Naive thymus-derived CD8-positive, alpha-beta T cell (primary cell): ENCODE measurements at places on chromosomes 16 and 17.

- H3K27me3 ChIP-seq = no peaks in the 10 kb centered on the region
- no peak for DNase-seq
- peaks cover 4% of the 10 kb centered on the region for H3K36me3 ChIP-seq
- H3K4me3 ChIP-seq = no peak overlapping the region
Measured at GRCh38 chr17:53588317-53588716, 234.4 kb upstream of the KIF2B start.

GRCh38 chr16:80023865-80024264 lies 423.3 kb upstream of the MAF start:
- peaks cover 5% of the 10 kb centered on the region for H3K4me1 ChIP-seq
- no peaks in the 10 kb centered on the region for H3K27me3 ChIP-seq
- H3K36me3 ChIP-seq = no peaks in the 10 kb centered on the region
- no peak overlapping the region for H3K27ac ChIP-seq
- H3K4me3 ChIP-seq = no peak overlapping the region
- DNase-seq = no peak

DNA sequence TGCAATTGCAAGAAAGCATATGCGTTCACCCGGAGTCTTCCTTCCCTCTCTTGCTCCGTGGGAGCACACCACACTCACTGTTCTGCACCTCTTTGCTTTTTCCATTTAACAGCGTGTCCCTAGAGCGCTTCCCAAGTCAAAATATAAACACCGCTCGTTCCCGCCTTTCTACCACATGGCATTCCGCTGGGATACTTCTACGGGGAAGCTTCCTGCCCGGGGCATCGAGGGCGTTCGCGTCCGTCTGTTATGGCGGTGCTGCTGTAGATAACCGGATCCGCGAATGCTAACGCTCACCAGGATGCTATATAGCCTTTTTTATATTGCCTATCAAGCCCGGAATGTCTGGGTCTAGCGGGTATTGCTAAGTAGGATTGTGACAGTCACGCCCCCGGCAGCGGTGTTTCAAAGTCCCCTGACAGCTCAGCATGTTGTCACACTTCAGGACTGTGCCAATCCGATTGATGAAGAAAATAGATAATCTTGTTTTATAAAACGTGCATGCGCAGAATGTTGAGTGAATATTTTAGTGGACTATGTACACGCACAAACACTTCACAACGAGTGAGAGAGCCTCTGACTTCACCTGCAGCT lies 31.0 kb downstream of the CCDC40 start:
- no peak overlapping the region for H3K27ac ChIP-seq
- no peak for DNase-seq
- no peaks in the 10 kb centered on the region for H3K36me3 ChIP-seq
- H3K27me3 ChIP-seq = no peaks in the 10 kb centered on the region

DNA sequence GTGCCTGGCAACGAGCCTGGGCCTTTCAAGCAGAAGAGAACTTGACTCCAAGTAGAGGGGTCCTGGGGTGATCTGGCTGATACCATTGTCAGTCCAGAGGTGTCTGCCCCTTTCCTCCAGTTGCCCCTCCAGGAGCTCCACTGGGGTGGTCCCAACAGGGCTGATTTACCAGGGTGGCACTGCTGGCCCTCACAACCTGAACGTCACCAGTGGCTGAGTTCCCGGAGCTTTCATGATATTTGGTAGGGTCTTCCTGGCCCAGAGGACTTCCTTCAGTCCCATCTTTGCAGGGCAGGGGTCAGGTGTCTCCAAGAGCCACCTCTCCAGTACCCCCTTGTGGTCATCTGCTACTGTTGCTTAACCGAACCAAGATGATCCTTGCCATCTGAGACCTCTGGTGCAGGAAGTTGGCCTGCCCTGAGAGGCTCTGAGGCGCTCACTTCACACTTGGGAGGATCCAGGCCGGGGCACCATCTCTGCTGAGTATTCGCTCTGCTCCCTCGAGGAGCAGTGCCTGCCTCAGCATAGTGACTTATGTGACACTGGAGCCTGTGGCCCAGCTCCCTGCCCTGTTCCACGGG lies 3.5 kb downstream of the LIMD2 start:
- H3K4me1 ChIP-seq = peaks cover 74% of the 10 kb centered on the region
- DNase-seq = peak; percentile 57
- peak overlapping the region; percentile 99 for H3K27ac ChIP-seq

- H3K27me3 ChIP-seq = no peaks in the 10 kb centered on the region
- no peak for DNase-seq
- H3K4me1 ChIP-seq = no peaks in the 10 kb centered on the region
- no peak overlapping the region for H3K4me3 ChIP-seq
- peaks cover 21% of the 10 kb centered on the region for H3K36me3 ChIP-seq
- no peak overlapping the region for H3K27ac ChIP-seq
Measured at GRCh38 chr16:80976946-80977345, 29.7 kb downstream of the CMC2 start.

DNA sequence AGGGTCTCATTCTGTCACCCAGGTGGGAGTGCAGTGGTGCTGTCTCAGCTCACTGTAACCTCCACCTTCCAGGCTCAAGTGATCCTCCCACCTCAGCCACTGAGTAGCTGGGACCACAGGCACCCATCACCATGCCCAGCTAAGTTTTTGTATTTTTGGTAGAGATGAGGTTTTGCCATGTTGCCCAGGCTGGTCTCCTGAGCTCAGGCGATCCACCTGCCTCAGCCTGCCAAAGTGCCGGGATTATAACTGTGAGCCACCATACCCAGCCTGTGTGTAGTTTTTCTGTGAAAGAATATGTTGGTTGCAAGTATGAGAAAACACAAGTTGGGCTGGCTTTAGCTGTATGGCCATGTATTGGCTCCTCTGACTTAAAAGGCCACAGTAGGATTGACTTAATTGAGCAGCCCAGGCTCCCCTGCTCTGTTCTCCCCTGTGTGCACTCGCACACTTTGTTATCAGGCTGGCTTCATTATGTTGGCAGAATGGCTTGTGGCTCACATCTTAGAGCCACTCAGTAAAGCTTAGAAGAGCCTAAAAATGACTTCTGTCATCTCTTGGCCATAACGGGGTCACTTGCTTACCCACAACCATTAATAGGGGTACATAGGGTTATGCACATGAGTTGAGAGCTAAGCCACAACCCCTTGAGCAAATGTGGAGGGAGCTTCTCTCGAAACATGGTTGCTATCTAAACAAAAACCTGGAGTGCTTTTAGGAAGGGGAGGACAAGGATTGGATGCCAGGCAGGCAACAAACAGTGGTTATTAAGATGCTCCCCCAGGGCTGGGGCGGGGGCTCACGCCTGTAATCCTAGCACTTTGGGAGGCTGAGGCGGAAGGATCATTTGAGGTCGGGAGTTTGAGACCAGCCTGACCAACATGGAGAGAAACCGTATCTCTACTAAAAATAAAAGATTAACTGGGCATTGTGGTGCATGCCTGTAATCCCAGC lies 6.1 kb downstream of the HAPSTR1 start:
- no peak for DNase-seq
- peak overlapping the region; percentile 63 for H3K27ac ChIP-seq
- peaks cover 92% of the 10 kb centered on the region for H3K36me3 ChIP-seq
- H3K27me3 ChIP-seq = no peaks in the 10 kb centered on the region
